ENCODE measurements at places on chromosomes 5 and 9.

GRCh38 chr9:112530751-112531205 is 44.2 kb downstream of the KIAA1958 start:
- no peak for DNase-seq

GRCh38 chr9:27571011-27571410 is 2.3 kb downstream of the C9orf72 start:
- DNase-seq = no peak

- DNase-seq = no peak
Observed at GRCh38 chr5:155729684-155730059, 597.3 kb upstream of the SGCD start.

- no peak for DNase-seq
Observed at GRCh38 chr9:70131296-70131695, 87.6 kb downstream of the MAMDC2 start.

- DNase-seq = no peak
Observed at GRCh38 chr5:11062397-11062796, 301.4 kb upstream of the DAP start.

DNA sequence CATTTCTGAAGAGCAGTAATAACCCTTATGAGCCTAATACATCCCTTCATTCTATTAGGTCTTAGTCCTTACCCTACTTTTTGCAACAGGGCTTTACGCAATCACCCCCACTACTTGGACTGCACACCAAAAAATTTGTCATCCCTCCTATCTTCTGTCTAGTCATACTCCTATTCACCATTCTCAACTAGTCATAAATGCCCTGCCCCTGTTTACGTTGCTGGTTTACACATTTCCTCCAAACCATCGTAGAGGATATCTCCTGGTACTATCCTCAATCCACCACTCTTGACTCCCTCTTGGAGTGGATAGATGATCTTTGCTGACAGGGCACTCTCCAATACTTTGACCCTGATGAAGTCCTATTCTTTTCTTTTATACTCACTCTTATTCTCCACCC is 98.2 kb upstream of the CCNG1 start:
- DNase-seq = no peak

- DNase-seq = no peak
Observed at GRCh38 chr9:28289746-28290145, 716.5 kb upstream of the C9orf72 start.

GRCh38 chr5:55657443-55657842 is 54.7 kb downstream of the SLC38A9 start:
- DNase-seq = no peak

GRCh38 chr5:77325921-77326541 is 115.6 kb downstream of the PDE8B start:
- no peak for DNase-seq

DNA sequence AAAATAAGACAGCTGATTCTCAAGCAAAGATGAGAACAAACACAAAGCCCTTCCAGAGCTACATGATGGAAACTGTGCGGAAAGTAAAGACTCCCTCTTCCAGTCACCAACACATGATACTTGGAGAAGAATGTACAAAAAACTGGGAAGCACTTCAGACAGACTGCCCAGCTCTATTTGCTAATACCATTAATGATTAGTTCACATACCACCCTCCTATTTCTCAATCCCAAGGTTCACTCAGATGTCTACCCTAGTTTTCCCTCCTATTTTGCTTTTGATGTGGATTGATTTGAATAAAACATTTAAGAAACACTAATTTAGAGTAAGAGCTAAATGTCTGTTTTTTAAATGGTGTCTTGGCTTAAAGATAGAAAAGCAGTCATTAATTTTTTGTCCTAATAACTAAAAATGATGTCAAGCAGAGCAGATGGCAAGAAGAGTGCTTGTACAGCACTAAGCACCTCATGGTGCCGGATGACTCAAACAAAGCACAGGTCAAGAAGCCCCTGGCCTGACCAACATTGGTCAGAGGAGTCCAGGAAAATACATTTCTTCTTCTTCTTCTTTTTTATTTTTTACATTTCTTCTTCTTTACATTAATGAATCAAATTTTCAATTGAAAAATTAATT is 639.4 kb downstream of the PDE4D start:
- DNase-seq = no peak

- no peak for DNase-seq
Observed at GRCh38 chr5:57538341-57538955, 55.8 kb upstream of the ACTBL2 start.
